Kidney capillary endothelial cell (primary cell): ENCODE measurements at places on chromosomes 5 and 9.

DNA sequence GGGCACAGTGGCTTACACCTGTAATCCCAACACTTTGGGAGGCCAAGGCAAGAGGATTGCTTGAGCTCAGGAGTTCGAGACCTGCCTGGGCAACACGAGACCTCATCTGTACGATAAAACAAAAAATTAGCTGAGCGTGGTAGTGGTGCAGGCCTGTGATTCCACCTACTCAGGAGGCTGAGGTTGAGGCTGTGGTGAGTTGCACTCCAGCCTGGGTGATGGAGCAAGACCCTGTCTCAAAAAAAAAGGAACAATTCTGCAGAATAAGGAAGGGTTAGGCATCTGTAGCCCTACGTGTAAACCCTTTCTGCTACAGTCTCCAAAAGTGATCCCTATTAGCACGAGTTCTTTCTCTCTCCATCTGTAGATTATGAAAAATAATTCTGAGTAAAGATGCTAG, 19.9 kb downstream of the CDC26 start:
- DNase-seq: no peak

- DNase-seq: peak; percentile 30
Observed at GRCh38 chr9:26975728-26976707, 19.8 kb downstream of the IFT74 start.

- DNase-seq: no peak
Observed at GRCh38 chr9:129493002-129493705, 127.7 kb downstream of the C9orf50 start.

- no peak for DNase-seq
Observed at GRCh38 chr9:99749641-99750040, 72.0 kb upstream of the NR4A3 start.

GRCh38 chr9:5354184-5354583, 14.5 kb upstream of the RLN1 start:
- no peak for DNase-seq

DNA sequence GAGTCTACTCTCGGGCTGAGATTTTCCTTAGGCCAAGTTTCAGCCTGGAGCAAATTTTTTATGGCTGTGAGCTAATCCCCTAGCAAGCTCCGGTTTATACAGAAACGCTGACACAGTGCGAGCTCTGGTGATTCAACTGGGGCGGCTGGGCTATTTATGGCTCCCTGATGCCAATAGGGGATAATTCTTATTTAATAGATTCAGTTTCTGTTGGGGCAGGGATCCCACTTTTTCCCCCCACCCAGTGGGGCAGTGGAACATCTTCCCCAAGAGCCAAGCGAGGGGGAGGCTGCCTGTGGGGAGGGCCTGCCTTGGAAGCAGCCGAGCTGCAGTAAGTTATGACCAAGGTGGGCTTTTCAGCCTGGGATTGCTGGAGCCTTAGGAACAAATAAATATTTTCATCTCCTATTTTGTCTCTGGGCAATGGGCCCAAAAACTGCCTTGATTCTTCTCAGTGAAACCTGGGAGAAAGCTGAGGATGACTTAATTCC, 129.1 kb downstream of the MACROH2A1 start:
- no peak for DNase-seq

DNA sequence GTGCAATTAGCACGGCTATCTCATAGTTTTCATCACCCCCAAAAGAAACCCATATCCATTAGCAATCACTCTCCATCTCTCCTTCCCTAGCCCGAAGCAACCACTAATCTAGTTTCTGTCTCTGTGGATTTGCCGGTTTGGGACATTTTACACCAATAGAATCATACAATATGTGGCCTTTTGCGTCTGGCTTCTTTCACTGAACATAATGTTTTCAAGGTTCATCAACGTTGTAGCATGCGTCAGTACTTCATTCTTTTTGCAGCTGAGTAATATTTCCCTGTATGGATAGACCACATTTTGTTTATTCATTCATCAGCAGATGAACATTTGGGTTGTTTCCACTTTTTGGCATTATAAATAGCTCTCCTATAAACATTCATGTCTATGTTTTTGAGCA, 75.4 kb upstream of the TBC1D2 start:
- no peak for DNase-seq

DNA sequence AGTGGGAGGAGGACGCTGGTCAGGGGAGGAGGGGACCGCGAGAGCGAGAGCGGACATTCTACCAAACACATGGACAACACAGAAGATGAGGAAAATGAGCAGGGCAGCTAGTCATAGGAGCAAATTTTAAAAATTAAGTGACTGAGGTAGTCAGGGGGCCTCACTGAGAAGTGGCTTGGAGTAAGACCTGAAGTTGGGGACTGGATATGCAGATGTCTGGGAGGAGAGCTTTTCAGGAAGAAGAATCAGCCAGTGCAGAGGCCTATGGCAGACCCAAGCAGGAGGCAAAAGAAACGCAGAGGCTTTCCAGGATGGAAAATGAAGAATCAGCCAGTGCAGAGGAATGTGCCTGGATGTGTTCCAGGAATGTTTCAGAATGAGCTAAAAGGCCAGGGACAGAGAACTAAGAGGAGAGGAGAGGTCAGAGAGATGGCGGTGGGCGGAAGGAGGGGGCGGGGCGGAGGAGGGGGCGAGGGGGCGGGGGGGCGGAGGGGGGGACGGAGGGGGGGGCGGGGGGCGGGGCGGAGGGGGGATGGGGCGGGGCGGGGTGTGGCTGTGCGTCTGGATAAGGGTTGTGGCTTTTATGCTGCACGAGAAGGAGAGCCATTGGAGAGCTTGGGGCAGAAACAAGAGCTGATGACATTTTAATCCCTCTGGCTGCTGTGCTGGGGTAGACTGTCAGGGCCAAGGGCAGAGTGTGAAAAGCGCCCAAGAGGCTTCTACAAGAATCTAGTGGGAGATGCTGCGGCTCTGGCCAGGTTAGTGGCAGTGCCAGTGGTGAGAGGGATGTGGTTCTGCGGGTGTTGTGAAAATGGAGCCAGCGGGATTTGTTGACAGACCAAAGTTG, 129.6 kb downstream of the KCNIP1 start:
- peak; percentile 58 for DNase-seq

DNA sequence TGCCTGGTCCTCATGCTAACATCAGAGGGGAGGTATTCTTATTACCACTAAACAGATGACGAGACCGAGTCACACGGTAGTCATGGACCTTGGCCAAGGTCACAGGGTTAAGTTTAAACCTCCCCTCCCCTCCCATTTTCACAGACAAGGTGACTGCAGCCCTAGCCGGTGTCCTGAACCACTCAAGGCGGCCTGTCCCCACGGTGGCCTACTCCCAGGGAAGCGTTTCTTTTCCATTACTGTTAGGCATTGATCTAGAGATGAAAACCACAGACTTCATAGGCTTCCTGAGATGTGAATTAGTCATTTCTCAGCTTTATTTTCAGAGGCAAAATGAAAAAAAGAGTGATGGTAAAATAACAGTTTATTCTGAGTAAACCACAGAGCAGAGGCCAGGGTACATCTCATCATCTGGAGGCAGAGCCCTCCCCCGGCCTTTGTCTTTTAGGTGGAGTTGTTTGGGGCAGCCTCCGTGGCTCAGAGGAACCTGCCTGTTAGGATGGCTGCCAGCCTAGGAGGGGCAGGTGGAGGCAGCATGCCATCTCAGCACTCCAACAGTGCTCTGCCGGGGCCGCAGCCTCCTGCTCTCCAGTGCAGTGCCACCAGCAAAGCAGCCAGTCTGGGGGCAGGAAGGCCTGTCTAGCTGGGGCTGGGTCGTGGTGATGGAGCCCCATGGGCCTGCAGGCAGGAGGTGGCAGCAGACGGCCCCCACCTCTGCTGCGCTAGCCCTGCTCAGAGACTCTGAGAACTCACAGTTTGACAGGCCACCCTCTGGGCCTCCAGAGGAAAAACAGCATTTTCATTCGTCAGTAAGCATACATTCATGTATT, 71.2 kb downstream of the RAPGEF1 start:
- no peak for DNase-seq

GRCh38 chr5:159032656-159033350, 66.9 kb downstream of the EBF1 start:
- no peak for DNase-seq

- no peak for DNase-seq
Observed at GRCh38 chr5:34582371-34582770, 73.8 kb upstream of the RAI14 start.

DNA sequence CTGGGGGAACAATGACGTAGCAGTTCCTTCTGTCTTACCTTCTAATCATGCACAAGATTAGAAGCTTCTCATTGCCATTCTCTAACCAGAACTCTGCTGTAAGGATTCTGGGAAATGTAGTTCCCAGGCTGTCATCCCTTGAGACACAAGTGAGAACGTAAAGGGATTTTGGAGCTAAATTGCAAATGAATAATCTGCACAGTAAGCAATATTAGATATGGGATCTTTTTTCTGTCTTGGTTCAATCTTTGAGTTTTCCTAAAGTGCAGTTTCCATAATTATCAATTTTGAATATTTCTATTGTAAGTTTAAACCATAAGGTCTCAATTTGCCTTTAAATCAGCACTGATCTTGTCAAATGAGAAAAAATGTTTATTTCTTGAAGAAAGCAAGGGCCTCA, 189.7 kb upstream of the PLPPR1 start:
- DNase-seq: no peak

- DNase-seq: no peak
Observed at GRCh38 chr5:71873191-71873591, 154.1 kb downstream of the CARTPT start.

DNA sequence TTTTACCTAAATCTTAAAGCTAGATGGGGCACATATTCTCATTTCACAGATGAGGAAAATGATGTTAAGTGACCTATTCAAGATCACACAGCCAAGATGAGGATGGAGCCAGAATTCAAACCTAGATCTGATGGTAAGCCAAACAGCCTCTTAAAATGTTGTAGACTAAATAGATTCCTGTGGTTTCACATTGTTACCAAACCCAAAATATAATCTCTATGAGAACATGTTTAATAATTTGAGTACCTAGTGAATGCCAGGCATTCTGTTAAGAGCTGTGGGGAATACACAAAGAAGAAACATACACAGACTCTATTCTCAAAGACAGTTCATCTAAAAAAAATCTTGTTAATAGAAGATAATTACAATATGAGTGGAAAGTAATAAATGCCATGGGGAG, 25.2 kb downstream of the HOMER1 start:
- DNase-seq: no peak

DNA sequence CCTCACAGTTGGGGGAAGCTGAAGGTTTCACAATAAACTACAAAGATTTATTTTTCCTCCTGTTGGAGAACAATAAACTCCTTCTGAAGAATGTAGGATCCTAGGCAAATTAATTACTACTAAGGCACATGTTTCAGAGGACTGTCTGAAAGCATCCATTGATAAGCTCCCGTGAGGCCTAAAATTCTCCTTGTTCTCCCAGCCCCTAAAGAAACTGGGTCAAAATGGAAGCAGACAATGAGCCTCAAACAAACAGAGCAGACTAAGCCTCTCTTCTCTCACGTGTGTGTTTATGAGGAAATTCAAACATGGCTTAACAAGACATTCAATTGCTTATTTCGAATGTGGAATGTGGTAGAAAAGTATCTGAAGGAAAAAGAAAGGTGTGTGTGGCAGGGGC, 249.0 kb downstream of the GLIS3 start:
- no peak for DNase-seq

DNA sequence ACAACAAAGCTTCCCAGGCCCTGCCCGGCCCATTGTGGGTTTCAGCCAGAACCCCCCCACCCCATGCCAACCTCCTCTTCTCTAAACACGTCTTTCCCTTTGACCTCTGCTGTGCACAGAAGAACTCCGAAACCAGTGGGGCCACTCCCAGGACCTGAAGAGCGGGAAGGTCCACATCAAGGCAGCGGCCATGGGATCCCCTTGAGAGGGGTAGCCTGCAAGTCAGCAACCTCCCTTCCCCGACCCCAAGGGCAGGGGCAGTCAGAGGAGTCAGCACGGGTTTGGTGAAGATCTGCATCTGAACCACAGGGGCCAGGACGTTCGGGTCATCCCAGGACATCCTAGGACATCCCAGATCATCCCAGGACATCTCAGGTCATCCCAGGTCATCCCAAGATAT, 379.9 kb upstream of the IRX4 start:
- no peak for DNase-seq

DNA sequence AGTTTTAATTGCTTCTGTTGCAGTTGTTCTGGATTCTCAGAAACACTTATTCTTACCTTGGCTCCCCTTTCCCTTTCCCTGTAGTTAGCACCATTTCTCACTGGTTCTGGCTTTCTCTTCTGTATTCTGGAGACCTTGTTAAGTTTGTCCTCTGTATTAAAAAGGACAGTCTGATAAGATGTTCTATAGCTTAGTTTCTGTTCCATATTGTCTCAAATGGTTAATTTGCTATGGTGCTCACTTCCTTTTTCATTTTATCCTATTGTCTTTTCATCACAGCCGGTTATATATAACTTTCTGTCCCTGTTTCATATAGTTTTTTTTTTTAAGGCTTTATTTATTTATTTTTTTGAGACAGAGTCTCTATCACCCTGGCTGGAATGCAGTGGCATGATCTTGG, 41.4 kb upstream of the KIAA1958 start:
- no peak for DNase-seq

DNA sequence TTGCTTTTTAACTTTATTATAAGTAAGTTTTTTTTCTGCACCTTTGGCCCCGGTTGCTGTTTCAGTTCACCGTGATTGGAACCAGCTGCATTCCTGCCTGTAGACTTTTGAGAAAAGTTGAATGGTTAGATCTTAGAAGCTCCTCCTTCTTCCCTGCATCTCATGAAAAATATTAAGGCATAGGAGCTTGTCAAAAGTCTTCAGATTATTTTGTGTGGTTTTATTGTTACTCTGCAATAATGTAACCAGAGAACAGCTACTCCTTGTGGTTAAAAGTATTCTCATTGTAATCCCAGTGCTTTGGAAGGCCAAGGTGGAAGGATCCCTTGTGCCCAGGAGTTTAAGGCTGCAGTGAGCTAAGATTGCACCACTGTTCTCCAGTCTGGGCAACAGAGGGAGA, 3.3 kb upstream of the SLC2A8 start:
- DNase-seq: no peak

DNA sequence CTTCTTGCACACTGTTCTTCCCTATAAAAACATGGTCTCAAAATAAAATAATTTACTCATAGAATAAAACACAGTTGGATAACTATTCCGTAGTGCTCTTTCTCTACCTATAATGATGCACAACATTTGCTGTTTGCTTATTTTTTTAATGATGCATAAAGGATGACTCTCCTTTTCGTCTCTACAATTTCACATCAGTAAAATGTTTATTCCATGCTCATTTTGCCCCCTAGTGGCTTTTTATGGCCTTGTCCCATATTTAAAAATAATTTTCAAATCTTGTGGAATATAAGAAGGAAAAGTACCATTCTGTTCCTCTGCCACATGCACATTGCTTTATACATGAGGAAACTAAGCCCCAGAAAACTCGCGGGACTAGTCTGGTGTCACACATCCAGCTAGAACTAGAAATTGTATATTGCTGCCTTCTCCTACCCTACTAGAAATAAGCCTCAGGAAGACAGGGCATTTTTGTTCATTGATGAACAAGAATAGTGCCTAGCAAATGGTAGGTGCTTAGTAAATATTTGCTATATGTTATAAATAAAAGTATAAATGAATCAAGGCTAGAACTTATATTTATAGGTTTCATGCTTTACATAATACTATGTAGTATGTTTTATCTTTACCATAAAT, 12.7 kb downstream of the KCTD16 start:
- no peak for DNase-seq

GRCh38 chr5:124557761-124558160, 188.7 kb downstream of the ZNF608 start:
- no peak for DNase-seq

GRCh38 chr5:56908942-56909293, 478 bp upstream of the SETD9 start:
- no peak for DNase-seq

GRCh38 chr5:116395631-116396203, 178.9 kb downstream of the SEMA6A start:
- DNase-seq: no peak
